ENCODE measurements at places on chromosomes 12 and 14.

DNA sequence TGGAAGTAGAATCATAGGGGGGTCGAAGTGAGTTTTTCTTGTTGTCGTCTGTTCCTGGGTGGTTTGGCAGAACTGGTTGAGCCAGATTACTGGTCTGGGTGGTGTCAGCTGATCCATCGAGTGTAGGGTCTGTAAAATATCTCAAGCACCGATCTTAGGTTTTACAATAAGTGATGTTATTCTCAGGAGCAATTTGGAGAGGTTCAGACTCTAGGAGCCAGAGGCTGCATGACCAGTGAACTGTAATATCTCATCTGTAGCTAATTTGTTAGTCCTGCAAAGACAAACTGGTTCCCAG, 9.7 kb upstream of the SERPINA1 start:
- DNase-seq, result no peak

DNA sequence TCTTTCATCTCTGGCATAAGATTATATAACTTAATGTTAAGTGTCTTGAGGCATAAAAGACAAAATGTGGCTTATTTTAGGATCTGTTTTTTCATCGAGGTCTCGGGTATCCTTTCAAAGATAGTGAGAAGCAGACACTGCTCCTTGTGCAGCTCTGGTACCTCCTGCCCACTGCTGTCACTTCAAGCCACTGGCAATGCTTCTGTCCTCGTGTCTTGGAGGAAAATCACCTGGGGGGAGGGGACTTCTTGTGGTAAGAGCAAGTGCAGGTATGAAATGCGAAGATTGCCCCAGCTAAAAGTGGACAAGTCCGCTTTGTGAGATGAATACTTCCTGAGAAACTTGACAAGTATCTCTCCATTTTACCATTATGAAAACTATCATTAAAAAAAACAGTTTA, 37.8 kb upstream of the DYNC1H1 start:
- DNase-seq, result no peak

GRCh38 chr12:29053567-29053966, 95.5 kb upstream of the FAR2 start:
- DNase-seq, result no peak

DNA sequence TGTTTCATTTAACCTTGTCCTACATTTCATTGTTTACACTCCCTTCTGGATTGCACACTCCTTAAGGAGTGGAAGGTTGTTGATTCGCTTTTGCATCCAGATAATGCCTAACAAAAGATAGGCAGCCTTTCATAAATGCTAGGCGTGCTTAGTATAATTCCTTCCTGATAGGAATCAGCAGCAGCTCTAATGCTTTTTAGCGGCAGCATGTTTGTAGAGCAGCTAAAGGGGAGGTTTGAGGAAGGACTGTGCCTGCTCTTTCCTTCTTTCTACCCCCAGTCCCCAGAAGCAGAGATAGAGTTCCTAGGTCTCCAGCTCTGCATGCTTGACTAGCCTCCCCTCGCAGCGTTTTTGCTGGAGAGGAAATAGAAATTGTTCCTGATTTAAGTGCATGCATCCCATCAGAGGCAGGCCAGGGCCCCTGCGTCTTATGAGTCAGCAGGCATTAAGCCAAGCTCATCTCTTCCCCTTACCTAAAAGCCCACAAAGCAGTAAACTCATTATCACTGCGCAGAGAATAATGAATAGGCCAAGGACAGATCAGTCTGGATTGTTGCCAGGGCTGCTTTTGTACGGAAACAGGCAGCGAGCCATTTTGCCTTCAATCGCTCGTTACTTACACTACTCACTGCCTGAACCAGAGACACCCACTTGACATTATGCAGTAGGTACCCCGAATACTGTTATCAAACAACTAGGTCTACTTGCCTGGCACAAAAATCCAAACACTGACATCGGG, 14.0 kb upstream of the TBPL2 start:
- DNase-seq, result no peak

GRCh38 chr14:45799511-45799910, 546.5 kb upstream of the MIS18BP1 start:
- DNase-seq, result no peak

DNA sequence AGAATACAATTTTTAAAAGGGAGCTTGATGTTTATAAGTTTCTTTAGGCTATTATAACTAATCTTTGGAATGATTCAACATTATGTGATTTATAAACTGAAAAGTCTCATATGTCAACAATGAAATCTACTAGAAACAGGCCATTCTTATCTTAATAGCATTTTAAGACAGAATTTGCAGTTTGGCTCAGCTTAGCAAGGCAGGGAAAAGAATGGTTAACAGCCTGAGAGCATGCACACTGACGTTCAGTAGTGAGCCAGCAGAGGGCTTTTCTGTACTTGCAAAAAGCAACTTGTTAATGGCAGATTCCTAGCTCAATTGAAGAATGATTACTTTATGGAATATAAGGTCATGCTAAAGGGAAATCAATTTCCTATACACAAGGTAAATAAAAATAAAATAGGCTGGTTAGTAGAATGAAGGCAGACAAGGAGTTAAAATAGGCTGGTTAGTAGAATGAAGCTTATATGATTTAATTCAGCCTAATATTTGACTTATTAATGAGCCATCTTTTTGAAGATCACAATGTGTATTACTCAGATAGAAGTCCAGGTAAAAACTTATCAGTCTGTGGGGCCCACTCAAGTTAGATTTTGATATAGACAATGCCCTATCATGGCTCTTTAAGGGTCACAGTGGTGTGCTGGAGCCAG, 95.9 kb downstream of the OTOGL start:
- DNase-seq, result no peak

DNA sequence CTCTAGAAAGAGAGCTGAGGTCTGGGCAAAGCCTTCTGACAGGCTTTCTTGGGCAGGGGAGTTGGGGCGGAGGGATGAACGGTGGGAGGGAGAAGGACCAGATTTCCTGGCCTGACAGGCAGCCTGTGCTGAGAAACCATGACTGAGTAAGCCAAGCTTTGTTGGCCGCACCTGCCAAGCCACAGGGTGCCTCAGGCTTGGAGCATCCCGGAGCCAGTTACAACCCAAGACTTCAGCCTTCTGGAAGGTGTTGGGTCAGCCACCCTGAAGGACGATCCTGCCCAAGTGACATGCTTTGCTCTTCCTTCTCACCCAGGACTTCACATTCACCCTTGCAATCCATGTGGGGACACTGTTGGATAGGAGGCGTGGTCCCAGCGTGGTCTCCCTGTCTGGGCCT, 21.0 kb upstream of the AQP2 start:
- no peak for DNase-seq
